ENCODE measurements at places on chromosomes 2 and 18.

DNA sequence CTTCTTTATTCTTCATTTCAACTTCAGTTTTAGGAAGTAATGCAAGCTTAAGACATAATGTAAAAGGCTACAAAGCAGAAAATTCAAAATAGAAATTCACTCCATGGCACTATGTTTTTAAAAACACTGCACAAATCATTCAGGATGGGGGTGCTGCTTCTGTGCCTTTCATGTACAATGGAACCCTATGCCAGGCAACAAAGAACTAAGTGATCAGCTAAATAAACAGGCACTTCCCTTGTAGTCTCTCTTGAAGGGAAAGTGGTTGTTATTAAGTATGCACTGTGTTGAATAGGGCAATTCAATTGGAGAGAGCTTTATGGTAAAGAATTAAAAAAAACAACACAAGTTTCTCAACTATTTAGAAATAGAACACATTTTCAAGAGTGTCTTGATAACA lies 10.9 kb upstream of the ERBB4 start:
- DNase-seq = no peak

GRCh38 chr18:13813271-13813849 lies 10.6 kb upstream of the MC5R start:
- DNase-seq = peak; percentile 42

- no peak for DNase-seq
Measured at GRCh38 chr2:119982506-119982905, 30.4 kb upstream of the EPB41L5 start.

- DNase-seq = no peak
Measured at GRCh38 chr2:75256485-75256884, 57.2 kb upstream of the TACR1 start.

DNA sequence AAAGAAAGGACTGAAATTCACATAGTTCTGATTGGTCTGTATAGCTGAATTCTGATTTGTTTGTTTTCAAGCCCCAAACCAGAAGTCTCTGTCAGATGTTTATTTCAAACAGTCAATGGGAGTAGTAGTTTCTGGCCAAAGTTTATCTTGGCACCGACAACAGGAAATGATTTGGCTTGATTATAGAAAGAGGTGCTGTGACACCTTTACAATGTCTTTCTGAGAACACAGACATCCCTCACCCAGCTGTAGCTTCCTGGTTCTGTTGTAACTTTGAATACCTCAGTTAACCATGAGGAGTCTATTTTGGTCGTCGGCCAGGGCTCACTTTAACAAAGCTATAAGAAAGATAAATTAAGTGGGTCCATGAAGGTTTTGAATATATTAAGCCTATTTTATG lies 545.0 kb upstream of the ZNF804A start:
- no peak for DNase-seq

DNA sequence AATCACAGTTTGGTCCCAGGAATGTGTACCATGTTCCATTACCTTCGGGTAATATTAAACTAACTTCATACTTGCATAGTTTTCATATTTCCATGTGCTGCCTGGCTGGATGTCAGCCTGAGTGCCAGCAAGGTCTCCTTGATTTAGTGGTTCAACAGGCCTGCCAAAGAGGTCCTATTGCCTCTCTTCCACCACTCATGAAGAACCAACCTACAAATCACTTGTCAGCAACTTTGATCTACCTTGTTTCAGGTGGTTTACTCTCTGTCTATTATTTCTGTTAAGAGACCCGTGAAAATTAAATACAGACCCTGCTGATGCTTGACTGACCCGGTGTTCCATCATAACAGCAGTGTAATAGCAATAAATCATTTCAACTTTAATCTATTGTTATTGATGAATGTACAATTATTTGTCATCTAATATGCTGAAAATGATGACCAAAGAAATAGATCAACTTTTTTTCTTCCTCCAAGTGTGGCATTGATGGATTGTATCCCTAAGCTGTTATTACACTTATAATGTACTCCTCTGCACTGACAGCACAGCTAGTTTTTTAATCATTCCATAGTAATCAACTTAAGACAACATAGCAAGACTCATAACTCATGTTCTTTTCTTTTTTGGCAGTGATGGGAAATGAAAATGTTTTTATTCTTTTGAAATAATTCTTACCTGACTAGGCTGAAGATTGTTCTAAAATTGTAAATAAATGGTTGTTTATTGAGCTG lies 1220.2 kb upstream of the ACVR2A start:
- DNase-seq = no peak

DNA sequence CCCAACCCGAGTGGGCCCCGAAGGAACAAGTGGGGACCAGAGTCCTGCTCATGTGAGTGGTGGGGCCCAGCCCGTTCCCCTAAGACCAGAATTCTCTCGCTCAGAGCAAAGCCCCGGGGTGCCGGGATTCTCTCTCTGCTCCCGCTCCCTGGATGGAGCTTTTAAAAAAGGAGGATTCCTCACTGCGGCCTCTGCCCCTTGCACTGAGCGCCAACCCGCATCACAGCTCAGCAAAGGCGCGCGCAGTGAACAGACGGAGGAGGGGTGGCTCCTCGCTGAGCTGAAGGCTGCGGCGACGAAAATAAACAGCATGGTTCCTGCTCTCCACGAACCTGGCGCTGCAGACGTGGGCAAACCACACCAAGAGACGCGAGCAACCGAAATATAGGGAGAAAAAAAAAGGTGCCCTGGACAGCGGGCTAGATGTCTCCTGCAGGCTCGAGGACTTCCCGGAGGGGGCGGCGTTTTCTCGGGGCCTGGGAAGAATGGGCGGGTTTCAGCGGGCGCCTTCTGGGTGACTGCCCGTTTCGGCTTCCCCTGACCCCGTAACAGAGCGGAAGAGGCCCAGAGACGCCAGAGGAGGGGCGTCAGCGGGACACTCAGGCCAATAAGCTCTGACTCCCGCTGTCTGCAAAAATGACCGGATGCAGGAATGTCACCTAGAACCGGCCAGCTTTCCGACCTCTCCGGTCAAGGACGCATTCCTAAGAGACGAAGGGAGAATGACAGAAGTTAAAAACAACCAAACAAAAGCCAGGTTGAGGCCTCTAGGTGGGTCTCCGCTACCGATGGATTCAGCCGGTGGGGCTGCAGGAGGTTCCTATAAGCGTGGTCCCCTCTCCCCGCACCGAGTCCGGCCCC lies 819 bp upstream of the KLF11 start:
- DNase-seq = peak; percentile 89

GRCh38 chr2:86697551-86698104 lies 22.5 kb upstream of the RMND5A start:
- no peak for DNase-seq

DNA sequence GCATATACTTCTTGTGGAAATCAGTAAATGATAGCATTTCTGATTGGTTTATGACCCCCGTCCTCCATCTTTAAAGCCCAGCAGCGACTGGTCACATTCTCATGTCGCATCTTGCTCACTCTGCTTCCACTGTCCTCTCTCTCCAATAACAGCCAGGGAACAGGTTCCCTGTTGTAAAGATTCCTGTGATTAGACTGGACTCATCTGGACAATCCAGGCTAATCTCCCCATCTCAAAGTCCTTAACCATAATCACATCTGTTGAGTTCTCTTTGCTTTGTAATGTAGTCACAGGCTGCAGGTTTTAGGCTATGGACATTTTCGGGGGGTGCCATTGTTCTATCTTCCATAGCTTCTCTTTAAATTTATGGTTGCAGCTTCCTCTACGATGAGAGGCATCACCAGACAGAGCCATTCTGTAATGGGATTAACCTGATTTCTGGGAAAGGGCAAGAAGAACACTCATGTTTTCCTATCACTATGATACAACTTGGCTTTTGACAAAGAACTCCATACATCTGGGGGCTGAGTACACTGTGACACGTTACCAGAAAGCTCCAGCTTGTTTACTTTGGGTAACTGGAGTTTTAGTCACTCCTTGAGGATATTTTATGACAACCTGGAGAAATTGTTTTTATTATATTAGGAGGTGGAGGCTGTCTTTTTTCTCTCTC lies 159.0 kb downstream of the NYAP2 start:
- DNase-seq = no peak

DNA sequence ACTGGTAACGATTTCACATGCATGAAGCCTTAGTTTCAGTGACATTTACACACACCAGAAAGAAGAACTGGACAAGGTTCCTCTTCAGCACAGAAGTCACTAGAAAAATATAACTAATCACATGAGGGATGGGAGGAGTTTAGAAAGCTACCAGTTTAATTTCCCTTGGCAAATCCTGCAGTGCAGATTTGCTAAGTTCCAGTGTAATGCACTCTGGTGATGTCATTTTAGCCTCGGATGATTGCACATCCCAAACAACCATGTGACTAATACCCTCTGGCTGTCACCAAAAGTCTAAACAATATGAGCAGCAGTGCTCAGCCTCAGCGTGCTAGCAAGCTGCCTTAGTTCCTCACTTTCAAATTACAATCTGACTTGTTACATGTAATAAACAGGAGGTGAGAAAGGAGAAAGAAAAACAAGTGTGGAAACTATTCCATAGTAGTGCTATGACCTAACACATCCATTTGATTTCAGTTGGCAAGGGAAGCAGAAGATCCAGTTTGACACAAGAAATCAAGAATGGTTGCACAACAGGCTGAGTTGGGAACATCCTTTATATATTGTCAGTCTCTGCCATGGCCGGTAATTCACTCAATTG lies 35.3 kb upstream of the PPP1CB start:
- no peak for DNase-seq

DNA sequence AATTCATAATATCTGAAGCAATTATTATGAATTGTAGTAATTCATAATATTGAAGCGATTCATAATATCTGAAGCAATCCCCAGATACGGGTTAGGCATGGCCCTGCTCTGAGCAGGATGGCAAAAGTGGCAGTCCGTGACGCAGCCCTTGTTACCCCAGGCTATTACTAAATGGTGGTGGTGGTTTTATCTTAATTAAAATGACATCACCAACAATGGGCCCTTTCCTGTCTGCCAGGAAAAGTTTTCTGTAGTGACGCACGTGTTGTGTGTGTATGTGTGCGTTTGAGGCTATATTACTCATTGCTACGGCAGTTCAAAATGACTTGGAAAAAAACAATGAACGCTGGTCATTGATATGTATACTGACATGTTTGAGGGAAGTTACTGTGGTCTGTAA lies 10.6 kb upstream of the MOCOS start:
- DNase-seq = no peak

DNA sequence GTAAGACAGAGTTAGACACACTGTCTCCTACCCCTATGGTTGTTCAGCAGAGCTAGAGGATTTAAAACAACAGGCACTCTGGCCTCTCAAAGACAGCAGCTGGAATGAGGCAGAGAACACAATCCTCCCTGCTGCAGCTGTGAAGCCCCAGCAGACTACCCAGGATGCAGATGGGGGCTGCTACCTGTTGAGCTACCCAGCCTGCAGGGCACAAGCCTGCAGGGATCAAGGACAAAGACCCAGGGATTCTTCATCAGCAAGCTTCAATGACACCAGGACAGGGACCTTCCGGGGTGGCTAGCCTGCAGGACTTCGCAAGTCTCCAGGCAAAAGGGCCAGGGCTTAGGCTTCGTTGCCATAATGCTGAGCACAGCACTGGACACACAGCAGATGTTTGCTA lies 27.2 kb downstream of the GALNT14 start:
- DNase-seq = no peak

- DNase-seq = peak; percentile 28
Measured at GRCh38 chr18:31610286-31611205, 18.9 kb downstream of the TTR start.

DNA sequence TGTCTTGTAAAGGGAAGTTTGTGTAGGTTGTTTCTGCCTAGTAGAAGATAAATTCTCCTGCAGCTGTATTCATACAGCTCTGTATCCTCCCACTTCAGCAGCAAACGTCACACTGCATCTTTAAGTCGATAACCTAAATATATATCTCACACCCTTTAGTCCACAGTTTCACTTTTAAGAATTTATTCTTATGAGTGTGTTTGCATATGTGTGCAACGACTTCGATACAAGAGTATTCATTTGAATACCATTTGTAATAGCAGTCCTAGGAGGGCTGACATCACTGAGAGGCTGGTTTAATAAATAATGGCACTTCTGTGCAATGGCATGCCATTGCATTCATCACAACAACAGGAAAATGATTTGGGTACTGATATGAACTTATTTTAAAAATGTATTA lies 63.8 kb upstream of the MSH6 start:
- no peak for DNase-seq

- peak; percentile 78 for DNase-seq
Measured at GRCh38 chr2:218781691-218782527, at the start of gene CYP27A1. Gene CYP27A1, plus strand, starts transcription at chr2:218782147. Its CDS starts 36 bp downstream, at chr2:218782183.

DNA sequence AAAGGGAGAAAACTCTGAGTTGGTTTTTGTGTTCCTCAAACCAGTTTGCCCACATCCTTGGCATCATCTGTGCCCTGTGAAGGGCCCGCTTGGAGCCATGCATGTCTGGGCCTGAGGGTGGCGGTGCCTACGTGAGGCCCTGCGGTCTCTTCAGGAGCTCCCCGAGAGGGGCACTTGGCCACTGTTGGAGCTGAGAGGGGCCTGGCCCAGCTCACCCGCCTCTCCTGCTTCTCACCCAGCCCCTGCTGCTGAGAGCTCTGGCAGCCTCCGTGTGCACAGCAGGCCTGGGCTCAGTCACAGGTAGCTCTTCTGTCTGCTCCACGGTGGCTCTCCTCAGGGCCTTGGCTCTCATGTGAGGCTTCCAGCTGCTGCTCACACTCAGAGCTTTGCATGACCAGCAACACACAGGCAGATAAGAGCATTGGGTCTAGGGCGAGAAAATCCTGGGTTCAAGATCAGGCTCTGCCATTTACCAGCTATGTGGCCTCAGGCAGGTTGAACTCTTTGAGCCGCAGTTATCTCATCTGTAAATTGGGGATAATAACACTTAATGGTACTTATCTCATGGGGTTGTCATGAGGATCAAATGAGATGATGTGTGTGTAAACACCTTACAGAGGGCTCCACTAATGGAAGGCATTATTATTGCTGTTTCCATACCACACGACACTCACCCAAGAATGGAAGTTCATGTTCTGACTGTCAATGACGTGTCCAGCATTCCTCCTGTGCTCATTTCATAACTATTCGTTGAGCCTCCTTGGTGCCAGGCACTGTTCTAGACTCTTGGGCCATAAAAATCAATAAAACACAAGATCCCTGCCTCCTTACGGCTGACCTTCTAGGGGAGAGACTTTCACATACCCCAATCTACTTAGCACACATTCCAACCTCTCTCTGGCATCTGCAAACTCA lies 41.6 kb upstream of the PLB1 start:
- no peak for DNase-seq

DNA sequence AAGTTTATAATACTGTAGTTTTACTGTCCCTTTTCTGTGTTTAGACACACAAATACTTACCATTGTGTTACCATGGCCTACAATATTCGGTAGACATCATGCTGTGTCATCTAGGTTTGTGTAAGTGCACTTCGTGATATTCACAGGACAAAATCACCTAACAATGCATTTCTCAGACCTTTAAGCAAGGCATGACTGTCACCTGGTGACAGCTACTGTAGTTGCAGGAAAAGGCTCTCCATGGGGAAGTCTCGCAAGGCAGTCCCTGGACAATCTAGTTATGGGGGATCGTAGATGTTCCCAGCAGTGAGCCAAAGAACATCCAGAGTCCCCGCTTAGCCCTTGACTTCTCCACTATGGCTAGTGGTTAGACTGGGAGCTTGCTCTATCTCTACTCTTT lies 73.1 kb downstream of the EIF2AK3 start:
- no peak for DNase-seq
